Lung microvascular endothelial cell (primary cell): ENCODE measurements at places on chromosomes 4 and X.
A peak's percentile ranks its signal among the peaks of the same experiment; 100 is the strongest.

DNA sequence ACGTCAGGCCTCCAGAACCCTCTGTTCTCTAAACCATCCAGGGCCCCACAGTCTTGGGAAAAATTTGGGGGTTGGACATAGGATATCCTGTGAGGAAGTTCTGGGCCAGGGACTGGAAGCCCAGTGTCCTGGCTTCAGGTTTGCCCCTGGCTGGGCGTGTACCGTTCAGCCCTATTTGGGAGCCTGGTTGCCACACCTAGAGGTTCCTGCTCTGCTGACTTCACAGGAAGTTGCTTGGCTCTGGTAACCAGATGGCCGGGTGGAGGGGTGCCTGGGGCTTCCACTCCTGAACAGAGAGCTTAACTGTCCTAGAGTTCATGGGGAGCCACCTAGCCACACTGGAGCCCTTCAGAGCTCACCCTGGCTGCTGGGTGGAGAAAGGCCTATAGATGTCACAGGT is 1.1 kb downstream of the TAFAZZIN start:
- DNase-seq: no peak

GRCh38 chrX:119186763-119187162 is 49.3 kb upstream of the PGRMC1 start:
- DNase-seq: no peak

DNA sequence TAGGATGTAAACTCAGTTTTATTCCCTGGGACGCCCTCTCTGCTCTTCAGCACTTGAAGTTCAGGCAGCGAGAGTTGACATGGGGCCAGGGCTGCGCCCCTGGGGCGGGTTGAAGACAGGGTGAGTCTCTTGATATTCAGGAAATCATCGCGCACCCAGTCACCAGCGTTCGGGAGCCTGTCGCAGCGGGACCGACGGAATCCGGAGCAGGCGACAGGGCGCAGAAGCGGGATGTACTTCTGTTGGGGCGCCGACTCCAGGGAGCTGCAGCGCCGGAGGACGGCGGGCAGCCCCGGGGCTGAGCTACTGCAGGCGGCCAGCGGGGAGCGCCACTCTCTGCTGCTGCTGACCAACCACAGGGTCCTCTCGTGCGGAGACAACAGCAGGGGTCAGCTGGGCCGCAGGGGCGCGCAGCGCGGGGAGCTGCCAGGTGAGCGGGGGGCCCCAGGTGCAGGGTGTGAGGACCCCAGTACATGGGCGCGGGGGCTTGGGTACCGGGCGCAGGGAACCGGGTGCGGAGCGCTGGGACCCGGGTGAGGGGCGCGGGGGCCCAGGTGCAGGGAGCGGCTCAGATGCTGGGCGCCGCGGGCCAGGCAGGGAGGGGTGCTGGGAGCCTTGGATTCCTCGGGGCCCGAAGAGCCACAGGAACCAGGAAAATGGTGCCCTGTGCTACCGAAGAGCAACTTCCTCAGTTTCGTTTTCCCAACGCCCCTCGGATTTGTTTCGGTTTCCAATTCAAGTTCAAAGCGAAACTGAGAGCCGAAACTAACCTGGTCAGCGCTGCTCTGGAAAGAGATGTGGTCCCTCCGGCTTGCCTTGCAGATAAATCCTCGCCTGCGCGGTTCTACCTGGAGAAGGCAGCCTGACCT is at the start of gene HERC6:
HERC6 (plus strand) TSS at position 162 of the 869 bp plus-strand sequence; CDS start at position 232, 70 bp downstream.
- DNase-seq: peak; percentile 93

DNA sequence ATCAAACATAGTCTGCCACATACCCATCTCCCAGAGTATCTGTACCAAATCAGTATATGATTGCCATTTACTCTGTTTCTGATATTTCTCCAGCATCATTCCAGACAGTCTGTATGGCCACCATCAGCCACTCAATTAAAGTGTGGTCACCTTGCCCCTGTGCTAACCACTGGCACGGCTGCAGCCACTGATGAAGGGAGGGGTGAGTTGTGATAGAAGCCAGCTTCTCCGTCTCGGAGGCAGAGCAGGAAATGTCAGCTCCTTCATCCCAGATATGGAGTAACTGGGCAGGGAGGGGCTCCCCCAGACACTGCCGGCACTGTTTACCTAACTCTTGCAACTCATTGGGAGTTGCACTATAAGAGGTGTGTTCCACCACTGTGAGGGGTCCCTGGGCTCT is 30.3 kb downstream of the CXCL13 start:
- DNase-seq: no peak

- no peak for DNase-seq
Measured at GRCh38 chr4:819401-820229, 6.3 kb downstream of the CPLX1 start.

DNA sequence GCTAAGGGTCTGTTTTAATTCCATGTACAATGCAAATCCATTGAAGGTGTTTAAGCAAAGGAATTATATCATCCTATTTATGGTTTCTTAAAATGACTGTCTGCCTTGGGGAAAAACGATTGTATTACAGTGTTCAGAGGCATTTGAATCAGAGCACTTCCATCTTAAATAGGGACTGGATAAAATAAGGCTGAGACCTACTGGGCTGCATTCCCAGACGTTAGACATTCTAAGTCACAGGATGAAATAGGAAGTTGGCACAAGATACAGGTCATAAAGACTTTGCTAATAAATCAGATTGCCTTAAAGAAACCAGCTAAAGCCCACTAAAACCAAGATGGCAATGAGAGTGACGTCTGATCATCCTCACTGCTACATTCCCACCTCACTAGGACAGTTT is 1167.2 kb upstream of the PABPC4L start:
- DNase-seq: no peak

DNA sequence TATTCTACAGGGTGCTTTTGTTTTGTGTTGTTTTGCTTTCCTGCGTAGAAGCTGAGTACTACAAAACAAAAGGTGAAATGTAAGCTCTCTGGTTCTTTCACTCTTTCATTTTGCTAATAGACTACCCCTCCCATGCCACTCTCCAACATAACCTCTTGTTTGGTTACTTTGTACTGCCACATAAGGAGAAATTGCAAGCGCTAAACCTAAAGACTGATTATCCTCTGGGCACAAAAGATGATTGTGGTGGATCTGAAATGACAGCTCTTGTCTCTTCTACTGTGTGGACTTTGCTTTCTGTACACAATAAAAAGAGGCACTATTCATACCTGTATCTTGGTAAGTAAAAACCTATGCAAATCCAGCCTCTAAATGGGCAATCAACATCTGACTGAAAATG is 5.3 kb downstream of the MBNL3 start:
- DNase-seq: no peak

DNA sequence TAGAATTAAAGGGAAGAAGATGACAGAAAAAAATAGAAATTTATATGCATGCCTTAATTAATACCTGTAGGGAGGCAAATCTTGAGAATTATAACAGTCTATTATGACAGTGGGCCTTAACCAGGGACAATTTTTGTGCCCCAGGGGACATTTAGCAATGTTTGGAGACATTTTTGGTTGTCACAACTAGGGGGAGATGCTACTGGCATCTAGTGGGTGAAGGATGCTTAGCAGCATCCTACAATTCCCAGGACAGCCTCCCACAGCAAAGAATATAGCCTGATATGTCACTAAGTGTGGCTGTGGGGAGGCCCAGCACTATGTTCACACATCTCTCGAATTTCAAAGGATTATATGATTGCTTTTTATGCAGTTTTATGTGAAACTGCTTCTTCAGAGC is 10.5 kb downstream of the GPR82 start:
- DNase-seq: peak; percentile 45

GRCh38 chrX:33211356-33212260 is at the start of gene DMD:
Gene DMD (minus strand): TSS chrX:33211549. CDS start chrX:33211312, 237 bp downstream.
- peak; percentile 63 for DNase-seq

DNA sequence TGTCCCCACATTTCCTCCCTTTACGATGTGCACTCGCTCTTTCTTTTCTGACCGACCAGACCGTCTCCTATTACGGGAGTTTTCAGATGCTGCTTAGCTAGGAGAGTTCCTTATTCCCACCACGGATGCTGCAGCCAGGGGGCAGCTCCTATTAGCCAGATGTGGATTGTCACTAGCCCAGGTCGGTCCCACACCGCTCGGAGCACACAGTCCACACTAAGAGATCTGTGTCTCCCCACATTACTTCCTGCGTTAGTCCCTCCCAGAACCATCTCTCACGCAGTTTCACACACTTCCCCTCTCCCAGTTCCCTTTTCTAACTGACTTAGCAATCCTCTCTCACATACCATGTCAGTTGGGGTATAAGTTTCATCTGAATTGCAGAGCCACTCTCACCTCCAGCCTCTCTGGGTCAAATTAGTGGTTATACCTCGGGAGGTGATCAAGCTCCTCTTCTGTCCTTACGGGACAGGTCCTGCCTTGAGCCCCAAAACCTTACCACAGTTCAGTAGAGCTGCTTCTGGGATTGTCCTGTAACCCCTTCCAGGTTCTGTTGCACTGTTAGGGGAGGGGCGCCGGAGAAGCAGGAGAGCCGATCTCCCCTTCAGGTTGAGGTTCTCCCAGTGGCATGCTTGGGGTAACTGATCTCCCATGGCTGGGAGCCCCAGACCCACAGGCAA is 28.2 kb downstream of the SULT1E1 start:
- DNase-seq: no peak

GRCh38 chr4:185589067-185589836 is 53.9 kb upstream of the PDLIM3 start:
- peak; percentile 56 for DNase-seq

- no peak for DNase-seq
Measured at GRCh38 chrX:46611658-46612362, 38.2 kb downstream of the CHST7 start.

- no peak for DNase-seq
Measured at GRCh38 chr4:122884499-122884898, 37.9 kb downstream of the NUDT6 start.

DNA sequence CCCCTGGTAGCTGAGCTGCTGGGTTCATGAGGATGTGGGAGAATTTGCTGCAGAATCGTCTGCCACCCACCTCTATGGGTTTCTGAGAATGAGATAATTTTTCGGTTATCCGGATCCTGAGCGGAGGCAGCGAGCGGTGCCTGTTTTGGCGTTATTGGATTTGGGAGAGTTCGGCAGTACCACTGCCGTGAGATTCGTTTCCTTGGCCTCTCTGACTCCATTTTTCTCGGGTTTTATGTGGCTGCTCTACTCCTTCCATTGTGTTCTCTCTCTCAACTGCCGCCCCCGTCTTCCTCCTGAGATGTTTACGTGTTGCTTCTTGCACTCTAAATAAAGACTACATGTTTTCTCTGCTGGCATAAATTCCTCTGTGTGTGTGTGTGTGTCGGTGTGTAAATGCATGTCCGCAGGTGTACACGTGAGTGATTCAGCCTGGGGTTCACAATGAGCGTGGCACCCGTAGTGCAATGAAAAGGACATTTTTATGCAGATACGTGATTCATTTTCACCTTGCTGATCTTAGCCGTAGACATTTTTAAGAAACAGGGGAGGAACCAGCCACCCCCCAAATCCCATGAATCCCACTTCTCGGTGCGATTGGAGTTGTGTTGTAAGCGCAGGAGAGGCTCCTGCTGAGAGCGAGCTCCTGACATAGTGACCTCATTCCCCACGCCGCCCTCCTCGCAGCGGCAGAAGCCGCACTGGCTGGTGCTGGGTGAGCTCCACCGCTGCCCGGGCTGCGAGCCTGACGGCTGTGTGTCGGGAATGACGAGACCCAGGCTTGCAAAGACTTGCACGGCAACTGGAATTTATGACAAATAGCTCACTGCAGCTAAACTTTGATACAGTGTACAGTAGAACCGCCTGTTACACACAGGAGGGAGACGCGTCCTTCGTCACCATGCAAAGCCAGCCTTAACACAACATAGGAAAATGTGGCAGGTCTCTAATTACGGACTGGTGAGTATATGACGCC is 82.2 kb downstream of the STOX2 start:
- DNase-seq: peak; percentile 63

DNA sequence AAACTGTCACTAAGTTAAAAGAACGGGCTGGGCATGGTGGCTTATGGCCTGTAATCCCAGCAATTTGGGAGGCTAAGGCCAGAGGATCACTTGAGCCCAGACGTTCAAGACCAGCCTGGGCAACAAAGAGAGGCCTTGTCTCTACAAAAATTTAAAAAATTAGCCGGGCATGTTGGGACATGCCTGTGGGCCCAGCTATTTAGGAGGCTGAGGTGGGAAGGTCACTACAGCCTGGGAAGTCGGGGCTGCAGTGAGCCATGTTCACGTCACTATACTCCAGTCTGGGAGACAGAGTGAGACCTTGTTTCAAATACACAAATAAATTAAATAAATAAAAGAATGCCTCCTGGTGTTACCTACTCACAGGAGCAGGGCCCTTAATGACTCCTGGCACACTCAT is 69.5 kb downstream of the APBB2 start:
- DNase-seq: no peak

DNA sequence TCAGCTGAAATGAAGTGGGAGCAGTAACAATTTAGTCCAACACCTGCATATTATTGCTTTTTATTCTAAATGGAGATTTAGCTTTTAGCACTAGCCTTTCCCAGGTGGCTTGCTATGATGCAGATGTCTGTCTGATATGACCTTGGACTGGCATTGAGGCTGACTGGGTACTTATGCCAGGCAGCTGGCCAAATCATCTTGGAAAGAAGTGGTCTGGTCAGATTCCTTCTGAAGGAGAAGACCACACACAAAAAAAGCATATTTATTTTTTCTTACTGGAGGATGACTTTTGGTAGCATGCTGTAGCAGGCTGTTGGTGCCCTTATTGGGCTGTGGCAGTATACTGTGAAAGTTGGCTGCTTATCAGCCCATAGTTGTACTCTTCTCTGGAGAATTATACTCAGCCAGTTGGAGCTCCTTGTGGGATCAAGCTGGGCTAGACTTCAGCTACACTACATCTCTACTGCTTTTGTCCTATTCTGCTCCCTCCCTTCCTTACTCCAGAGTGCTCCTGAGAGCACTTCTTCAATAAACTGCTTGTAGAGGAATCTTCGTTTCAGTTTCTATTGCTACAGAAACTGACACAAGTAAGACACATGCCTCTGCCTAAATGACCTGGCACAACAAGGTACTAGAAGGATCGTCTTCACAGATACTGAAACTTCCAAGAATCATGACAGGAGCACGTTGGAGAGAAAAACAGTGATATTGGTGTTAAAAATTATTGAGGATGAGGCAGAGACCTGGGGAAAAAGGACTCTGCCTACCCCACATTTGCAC is 196.8 kb upstream of the RPS6KA3 start:
- DNase-seq: no peak

GRCh38 chrX:37580080-37580479 is 8.6 kb downstream of the LANCL3 start:
- no peak for DNase-seq

DNA sequence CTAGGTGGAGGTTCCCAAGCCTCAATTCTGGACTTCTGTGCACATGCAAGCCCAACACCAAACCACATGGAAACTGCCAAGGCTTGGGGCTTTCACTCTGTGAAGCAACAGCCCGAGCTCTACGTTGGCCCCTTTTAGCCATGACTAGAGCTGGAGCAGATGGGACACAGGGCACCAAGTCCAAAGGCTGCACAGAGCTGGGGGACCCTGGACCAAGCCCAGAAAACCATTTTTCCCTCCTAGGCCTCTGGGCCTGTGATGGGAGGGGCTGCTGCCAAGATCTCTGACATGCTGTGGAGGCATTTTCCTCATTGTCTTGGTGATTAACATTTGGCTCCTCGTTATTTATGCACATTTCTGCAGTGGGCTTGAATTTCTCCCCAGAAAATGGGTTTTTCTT is 258.7 kb upstream of the ACTRT1 start:
- no peak for DNase-seq

- no peak for DNase-seq
Measured at GRCh38 chr4:123622572-123622971, 226.0 kb downstream of the SPRY1 start.
